Bone marrow (tissue), 2 donors: ENCODE measurements at places on chromosomes 2 and 18.

DNA sequence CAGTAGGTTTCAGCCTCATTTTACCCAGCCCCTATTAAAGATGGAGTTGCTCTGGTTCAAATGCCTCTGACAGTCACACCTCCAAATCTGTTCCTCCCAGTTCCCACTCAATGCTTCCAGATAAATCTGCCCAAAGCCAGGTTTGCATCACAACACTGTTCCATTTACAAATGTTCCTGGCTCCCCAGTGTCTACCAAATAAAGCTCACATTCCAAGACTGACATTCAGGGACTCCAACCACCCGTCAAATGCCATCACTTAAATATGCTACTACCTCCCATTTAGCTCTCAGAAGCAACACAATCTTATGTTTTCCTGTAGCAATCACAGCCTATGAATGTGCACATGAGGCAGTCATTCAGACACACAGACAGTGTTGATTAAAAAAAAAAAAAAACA is 127.3 kb downstream of the TMEM163 start:
- DNase-seq, result no peak

GRCh38 chr2:20115902-20116301 is 64.5 kb upstream of the LAPTM4A start:
- DNase-seq, result no peak

DNA sequence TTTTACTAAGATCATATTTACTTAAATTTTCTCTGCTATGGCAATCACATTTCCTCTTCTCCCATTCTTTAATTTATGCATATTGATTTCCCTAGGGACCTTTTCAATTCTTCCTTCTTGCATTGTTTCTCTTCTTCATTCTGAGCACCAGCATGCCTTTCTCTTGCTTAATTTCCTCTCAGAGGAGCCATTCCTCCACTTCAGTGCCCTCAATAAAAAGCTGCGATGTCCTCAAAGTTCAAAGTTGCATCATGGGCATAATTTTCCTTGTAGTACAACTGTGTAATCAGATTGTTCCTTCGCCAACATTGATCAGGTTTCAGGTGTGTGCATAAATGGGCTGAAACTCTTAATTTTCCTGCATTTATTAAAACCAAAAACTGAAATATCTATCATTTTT is 21.8 kb upstream of the CD226 start:
- DNase-seq, result no peak

GRCh38 chr2:133842446-133842845 is 274.2 kb upstream of the NCKAP5 start:
- DNase-seq, result no peak

DNA sequence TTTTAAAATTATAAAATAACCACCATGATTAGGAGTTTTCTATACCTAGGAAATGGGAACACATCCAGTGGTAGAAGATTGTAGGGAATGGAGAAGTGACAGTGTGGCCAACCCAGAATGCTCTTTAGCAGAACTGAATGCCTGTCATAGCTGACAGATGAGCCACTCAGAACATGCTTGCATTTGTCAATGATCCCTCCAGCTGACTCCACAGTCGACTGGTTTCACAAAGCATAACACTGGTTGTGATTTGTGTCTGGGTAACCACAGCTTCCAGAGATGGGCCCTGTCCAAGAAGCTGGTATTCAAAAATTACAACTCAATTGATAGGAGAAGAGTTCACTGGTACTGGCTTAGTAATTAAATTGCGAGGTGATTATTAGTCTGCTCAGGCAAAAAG is 9.0 kb upstream of the CTIF start:
- DNase-seq, result no peak

- DNase-seq, result no peak
Measured at GRCh38 chr2:202689898-202690297, 55.1 kb downstream of the FAM117B start.

DNA sequence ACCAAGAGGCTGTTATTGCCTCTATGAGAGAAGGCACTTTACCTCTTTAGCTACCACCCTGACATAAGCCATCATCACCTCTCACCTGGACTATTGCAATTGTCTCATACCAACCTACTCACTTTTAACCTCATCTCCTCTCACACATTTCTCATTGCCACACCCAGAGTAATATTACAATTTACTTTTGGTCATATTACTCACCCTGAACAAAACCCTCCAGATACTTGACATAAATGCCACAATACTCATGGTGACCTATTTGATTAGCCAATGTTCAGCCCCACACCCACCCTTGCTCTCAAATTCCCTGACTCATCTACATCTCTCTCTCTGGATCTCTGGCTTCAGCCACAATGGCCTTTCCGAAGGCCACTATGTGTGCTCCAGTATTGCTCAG is 90.9 kb upstream of the CDH7 start:
- DNase-seq, result no peak

DNA sequence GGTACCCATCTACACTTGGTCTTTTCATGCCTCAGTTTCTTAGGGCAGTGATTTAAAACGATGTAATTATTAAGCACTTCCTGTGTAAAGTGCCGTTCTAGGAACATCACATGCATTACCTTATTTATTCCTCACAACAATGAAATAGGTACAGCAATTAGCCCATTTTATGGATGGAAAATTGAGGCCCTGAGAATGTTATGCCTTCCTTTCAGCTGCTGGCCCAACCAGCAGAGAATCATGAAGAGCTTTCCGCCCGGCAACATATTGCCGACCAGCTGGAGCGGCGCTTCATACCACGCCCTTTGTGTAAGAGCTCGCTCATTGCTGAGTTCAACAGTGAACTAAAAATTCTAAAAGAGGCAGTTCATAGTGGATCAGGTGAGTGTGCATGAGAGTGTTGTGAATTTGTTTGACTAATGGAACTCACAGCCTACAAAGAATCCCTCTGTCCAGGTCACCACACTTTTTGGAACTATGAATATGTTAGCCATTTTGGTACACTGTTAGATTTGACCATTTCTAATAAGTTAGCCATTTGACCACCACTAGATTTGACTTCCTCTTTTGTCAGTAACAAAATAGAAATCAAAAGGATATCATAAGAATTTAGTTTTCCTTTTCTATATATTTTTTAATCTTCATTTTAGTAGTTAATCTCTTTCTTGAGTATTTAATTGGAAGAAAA is 25.6 kb upstream of the RPE start:
- DNase-seq, result no peak

GRCh38 chr2:176151442-176152287 is at the start of gene HOXD4:
Gene HOXD4, plus strand, starts transcription at chr2:176151550. Its CDS starts 84 bp downstream, at chr2:176151634.
- no peak for DNase-seq

DNA sequence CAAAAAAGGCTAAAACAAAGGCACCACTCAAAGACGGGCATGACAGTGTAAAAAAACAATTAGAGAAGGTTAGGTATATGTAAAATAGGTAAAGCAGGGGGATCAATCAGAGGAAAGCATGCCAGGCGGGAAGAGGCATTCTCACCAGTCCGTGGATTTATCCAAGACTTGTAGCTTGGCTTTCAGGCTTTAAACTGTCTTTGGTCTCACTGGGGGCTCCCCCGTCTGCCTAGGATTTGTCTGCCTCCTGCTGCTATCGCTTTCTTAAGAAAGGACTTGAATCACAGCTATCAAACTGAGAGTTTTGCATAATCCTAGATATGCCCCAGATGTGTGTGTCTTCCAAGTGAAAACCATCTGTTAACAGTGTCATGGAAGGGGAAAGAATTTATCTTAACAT is 11.1 kb upstream of the GORASP2 start:
- no peak for DNase-seq

DNA sequence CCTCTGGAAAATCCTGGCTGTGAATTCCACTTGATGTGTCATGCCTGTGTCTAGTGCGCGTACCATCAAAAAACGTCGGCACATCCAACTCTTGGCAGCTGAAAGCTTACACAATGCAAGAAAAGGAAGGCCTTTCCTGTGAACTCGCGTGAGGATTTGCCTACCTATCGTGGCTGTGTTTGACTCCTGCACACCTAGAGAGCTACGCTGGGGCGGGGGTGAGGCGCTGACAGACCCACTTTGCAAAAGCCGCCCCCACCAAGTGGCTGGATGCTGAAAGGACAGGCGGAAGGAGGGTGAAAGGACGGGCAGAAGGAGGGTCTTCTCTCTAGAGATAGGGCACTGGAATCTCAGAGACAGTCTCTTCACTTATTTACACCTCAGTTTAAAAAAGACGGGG is 270.1 kb downstream of the EIPR1 start:
- no peak for DNase-seq

GRCh38 chr2:24403168-24403831 is 43.0 kb upstream of the ITSN2 start:
- DNase-seq, result no peak

- no peak for DNase-seq
Measured at GRCh38 chr2:149716687-149717086, 129.1 kb upstream of the MMADHC start.
